GM13976 (cell line): ENCODE measurements at places on chromosomes 12 and 14.

DNA sequence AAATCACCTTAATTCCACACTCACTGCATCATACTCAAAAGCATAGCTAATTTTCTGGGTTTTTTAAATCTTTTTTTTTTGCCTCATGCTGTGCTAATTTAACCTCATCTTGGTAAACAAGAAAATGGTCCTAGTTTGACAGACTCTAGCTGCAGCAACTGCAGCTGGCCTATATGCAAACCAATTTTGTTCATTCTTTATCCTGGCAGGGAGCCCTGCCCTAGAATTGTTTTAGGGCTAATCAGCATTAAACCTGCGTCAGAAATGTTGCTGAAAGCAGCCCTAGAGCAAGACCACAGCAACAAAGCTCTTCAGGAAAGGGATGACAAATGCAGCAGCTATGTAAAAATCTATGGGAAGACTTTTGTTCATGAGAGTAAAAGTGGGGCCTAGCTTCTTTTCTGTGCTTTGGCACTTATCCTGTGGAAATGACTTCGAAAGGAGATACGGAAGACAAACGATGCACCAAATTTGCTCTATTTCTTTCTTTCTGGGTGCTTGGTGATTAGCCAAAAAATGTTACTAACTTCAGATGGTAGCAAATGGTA is 72.2 kb downstream of the DENND5B start:
- DNase-seq: no peak

GRCh38 chr12:60475825-60476224 is 880.0 kb downstream of the SLC16A7 start:
- no peak for DNase-seq

DNA sequence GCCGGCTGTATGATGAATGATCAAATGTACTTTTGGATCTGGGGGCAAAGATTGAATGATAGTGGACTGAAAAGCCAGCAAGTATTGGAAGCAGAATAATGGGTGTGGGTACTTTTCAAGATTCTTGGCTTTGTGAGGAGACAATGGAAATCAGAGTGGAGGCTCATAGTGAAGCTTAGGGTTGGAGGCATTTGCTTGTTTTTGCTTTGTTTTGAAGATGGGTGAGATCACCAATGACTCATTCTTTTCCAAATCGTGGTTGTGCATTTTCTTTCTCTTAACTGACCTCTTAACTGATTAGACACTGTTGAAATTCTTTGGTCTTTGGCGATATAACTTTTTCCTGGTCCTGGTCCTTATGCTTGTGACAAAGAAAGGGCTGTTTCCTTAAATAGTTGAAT is 54.4 kb downstream of the PELI2 start:
- no peak for DNase-seq

- DNase-seq: peak; percentile 77
Measured at GRCh38 chr12:106136263-106136662, 2.5 kb downstream of the NUAK1 start.

DNA sequence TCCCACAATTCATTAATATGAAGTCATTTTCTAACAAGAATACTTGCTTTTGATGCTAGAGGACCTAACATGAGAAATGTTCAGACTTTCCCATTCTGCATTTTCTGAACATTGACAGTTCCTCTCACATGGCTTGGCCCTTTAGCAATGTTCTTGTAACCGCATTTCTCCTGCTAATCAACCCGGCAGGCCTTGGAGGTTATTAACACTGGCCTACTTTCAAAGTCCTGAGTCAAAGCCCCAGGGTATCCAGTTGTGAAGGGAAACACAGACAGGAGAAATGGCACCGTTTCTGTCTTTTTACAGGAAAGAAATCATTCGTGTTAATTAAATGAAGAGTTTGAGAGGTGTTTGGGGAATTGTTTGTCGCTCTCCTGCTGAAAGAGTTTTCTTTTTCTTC is 446.5 kb upstream of the MIS18BP1 start:
- DNase-seq: no peak

- DNase-seq: no peak
Measured at GRCh38 chr12:125996443-125996842, 931.2 kb downstream of the AACS start.

DNA sequence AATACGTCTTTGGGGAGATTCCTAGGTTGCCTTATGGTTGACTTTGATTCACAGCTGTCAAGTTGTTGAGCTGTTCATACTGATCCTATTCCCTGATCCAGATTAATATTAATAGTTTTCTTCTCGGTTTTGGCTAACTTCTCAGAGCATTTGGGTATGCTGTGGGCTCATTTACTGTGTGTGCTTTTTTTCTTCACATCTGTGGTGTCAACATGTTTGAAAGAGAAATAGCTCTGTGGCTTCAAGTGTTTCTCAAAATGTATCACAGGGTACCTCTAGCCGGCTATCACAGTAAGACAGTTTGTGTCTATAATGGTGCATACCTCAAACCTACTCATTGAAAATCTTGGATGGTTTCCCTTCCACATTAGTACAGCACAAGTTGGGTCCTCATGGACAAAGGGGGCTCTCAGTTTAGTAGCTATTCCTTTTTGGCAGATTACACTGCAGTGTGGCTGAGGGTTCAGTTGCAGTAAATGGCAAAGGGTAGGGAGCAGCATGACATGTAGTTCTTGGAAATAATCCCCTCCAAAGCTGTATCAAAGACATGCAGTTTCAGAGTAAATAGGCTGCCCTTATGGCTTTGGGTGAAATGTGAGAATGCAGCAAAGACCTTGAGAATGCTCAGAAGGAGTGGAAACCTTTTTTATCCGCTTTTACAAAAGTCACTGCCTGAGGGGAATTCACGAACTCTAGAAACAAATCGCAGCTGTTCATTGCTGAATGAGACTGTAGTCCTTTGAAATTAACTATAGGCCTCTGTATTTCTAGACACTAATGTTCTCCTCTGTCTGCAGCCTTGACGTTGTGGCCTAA is 102.4 kb upstream of the ATF1 start:
- DNase-seq: peak; percentile 50

DNA sequence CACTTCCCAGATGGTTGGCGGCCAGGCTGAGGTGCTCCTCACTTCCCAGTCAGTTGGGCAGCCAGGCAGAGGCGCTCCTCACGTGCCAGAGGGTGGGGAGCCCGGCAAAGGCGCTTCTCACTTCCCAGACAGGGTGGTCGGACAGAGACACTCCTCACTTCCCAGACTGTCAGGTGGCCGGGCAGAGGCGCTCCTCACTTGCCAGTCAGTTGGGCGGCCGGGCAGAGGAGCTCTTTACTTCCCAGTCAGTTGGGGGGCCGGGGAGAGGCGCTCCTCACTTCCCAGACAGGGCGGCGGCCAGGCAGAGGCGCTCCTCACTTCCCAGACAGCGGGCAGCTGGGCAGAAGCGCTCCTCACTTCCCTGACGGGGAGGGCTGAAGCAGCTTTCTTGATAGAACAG is 143.0 kb upstream of the ARID2 start:
- DNase-seq: no peak

DNA sequence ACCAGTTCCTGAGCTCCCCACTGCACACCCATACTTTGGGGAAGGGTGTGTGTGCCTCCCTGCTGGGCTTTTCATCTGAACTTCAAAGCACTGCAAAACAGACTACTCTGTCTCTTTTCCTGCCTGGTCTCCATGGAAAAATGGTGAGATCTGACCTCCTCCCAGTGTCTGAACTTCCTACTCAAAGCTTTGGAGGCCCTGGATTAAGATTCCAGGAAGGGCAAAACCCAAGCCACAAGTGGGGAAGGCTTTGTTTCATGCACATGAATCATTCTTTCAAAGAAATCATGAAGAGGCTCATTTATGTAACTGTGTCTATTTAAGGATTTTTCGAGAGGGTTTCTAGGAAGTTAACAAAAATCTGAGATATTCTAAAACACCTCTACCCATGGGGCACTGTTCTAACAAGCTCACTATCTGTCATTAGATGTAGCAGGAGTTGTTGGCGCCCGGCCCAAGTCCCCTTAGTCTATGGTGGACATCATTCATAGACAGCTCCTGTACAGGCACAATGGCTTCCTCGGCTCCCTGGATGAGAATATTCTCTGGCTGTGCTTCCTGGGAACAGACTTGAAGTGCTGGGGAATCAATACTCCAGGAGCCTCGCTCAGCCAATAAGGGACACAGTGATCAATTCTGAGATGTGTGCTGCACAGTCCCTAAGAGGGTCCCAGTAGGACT is 224.0 kb downstream of the KTN1 start:
- DNase-seq: no peak

- no peak for DNase-seq
Measured at GRCh38 chr14:52315355-52315718, 1.2 kb downstream of the PTGER2 start.

DNA sequence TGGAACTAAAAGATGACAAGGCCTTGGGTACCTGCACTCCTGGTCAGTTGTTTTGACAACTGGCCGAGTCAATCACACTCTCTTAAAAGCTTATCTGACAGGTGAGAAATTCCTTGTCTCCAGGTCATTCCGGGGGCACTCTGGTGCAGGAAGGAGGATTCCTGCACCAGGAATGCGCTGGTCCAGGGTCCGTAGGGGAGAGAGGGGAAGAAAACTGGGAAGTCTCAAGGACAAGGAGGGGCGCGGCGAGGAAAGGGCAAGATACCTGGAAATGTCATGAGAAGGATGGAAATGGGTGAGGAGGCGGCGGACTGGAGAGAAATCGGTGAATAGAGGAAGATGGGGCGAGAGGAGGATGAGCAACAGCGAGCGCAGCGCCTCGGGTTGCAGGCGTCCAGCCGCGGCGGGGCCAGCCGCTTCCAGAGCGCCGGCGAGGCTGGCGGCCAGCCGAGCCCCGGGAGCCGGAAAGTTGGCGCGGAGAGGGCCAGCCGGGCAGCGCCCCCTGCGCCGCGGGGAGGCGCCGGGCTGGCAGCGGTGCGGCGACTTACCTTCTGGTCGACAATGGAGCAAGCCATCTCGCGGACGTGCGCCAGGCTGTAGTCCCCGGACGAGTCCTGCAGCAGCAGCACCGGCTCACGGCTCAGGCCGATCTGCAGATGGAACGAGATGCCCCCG is 809 bp downstream of the PRKD1 start:
- peak; percentile 40 for DNase-seq

- DNase-seq: no peak
Measured at GRCh38 chr12:76866726-76867125, 12.1 kb downstream of the CSRP2 start.

GRCh38 chr12:8817856-8818255 is 4.6 kb upstream of the A2ML1 start:
- no peak for DNase-seq

DNA sequence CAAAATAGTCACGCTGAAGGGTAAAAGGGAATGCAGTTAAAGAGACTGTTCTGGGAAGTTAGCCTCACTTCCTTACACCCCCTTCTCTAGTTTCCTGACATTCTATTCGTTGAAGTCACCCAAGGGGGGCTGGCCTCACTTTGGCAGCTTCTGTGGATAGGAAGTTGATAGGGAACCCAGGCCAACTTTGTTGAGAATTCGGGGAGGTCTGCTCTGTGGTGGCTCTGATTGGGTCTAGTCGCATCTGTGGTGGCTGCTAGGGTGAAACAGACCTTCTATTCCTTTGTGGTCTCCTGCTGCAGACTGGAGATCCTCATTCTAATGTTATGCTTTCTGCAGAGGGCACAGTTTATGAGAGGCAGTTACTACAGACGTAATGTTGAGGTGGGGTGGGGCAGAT is 28.8 kb upstream of the GZMB start:
- DNase-seq: no peak

- no peak for DNase-seq
Measured at GRCh38 chr14:95943699-95944098, 67.1 kb downstream of the TUNAR start.

DNA sequence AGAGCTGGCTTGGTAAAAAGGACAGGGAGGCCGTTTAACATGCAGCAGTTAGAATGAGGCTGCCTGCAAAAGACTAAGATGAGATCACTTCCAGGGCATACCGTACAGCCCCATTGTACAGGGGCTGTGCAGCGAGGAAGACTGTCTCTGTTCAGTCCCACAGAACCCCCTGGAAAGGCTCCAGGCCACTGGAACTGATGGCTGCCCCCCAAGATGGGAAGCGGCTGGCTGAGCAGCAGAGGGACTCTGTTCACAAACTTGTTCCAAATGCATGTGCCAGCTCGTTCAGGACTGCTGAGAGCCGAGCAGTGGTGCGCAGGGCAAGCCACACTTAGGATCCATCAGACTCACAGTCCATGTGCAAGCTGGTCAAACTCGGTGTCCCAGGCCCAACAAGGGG is 82.9 kb downstream of the CHGA start:
- no peak for DNase-seq

DNA sequence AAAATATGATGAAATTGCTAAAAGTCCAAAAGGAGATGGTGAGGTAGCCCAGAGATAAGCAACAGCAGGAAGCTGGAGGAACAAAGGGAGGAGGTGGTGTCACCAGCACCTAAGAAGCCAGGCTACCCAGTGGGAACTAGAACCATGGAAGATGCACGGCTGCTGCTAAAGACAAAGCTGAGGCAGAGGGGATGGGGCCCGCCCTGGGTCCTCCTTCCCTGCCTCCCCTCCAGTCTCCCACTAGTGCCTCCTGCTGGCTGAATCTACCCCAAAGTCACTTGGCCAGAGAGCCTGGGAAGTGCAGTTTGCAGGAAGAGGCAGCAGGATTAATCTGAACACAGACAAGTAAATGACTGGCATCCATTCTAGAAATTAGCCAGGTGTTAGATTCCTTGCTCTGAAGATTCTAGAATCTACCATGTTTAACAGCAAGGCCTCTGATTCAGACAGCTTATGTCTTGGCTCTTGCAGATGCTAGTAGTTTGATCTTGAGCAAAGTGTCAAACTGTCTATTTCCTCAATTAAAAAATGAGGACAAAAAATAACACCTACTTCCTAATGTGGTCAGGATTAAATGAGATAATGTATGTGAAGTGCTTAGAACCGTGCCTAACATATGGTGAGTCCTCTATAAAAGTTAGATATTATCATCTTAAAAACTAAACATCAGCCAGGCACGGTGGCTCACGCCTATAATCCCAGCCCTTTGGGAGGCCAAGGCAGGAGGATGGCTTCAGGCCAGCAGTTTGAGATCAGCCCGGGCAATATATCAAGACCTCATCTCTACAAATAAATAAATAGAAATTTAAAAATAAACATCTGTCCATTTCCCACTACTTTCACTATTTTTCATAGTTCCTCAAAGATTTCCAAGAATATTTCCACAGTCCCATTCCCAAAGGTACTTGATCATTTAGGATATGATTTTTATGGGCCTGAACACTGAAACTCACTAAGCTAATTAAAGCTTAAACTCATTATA is 5.8 kb upstream of the LRP10 start:
- no peak for DNase-seq

DNA sequence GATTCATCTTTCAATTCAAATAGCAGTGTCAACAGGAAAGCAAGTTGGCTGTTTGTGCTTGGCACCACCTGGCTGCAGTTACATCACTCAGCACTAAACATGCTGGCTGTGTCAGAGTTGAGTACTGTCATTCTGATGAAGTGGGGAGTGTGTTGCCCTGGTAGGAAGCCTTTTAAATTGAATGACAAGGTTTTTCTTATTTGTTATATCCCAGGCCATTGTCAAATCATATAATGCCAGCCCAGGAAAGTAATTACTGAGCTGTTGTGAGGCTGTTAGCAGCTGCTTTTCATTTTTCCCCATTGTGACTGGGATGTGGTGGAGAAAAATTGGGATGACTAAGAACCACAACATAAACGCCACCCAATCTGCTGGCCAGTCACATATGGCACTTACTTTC is 106.5 kb upstream of the PRKD1 start:
- DNase-seq: no peak

GRCh38 chr14:39157491-39157890 is 12.6 kb downstream of the TRAPPC6B start:
- DNase-seq: no peak

GRCh38 chr12:108964371-108965352 is 56.2 kb downstream of the SVOP start:
- no peak for DNase-seq
